ENCODE measurements at places on chromosomes 12 and 14.

DNA sequence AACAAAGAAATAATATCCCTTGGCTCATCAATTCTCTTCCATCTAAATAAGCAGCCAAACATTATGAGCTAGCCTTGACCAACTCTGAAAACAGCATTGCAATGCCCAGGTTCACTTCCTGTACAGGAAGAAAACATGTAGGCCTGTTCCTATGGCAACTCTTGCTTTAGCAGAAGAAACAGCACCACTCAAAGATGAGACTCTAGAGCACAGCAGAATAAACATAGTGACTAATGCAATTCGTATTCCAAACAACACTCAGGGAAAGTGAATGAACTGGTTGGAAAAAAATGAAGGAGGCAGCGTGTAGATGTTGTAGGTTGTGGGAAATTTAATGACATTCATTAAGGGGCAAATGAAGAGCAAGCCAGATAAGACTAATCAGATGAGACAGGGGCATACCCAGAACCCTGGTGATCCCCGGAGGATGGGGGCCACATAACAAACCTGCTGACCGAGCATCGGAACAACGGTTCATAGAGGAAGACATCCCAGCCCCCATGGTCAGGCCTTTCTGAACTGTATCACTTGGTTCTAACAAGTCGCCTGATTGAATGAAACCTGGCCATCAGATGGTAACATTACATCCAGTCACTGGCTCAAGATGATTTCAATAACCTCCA, 9.0 kb downstream of the ARHGDIB start:
- DNase-seq, result no peak

GRCh38 chr14:42565556-42565955, 958.9 kb downstream of the LRFN5 start:
- no peak for DNase-seq

DNA sequence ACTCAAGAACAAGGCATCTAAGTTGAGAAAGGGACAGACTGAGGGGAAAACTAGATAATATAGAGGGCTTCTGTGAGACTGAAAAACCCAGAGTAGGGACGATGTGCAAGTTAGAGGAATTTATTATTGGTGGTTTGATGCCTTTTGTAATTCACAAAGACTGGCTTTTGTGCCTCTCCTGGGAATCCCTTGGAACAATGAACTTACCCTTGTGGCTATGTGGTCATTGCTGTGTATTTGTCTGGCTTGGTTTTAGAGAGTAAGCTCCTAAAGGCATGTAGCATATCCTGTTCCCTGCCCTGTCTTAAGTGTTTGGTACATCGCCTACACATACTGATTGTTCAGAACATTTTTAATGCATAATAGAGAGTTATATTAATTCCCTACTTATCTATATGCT, 26.6 kb downstream of the DCN start:
- no peak for DNase-seq

DNA sequence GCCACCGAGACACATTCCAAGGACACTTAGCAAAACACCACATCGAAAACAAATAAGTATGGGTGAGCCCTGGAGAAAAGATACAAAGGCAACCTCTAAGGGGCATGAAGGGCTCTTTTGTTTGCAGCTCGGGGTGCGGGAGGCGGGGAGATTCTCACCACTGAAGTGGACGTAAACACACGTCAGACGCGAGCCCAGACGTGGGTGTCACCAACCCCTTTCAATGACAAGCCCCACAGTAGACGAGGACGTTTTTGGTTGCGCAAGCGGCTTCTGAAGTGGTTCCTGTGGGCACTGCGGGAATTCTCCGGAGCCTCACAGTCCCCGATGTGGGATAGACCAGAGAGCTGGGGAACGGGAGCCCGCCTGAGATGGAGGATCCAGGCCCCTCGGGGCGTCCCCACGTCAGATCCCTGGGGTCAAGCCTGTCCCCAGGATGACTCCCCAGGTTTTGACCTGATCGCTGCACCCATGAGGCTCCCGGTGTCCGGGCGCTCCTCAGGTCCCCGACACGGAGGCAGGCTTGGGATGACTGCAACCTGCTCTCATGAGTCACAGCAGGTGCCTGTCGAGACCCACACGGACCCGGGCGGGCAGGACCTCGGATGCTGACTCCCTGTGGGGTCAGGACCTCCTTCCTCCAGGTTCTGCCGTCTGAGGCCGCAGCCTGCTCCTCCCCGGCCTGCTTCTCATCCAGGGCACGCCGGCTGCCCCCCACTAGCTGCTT, 20.3 kb upstream of the ADGRD1 start:
- no peak for DNase-seq

DNA sequence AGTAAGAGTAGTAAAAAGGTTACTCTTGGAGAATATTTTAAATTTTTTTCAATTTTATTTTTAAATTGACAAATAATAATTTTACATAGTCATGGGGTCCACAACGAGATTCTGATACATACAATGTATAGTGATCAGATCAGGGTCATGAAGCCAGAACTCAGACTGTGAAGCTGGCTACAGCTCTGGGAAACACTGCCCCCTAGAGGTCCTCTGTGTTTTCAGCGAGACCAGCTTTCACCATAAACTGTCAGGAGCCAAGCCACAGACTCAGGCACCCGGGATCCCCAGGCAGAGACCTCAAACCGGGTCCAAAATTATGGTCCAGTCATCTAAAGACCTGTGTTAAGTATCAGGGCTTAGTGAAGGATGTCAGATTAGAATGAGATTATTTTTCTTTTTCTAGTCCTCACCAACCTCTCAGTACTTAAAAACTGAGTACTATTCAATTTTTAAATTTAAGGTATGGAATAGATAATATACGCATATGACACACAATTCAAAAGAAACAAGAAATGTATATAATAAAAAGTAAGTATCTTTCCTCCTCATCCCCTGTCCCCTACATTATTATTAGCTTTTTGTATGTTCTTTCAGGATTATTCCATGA, 397.1 kb downstream of the MDGA2 start:
- peak; percentile 66 for DNase-seq

DNA sequence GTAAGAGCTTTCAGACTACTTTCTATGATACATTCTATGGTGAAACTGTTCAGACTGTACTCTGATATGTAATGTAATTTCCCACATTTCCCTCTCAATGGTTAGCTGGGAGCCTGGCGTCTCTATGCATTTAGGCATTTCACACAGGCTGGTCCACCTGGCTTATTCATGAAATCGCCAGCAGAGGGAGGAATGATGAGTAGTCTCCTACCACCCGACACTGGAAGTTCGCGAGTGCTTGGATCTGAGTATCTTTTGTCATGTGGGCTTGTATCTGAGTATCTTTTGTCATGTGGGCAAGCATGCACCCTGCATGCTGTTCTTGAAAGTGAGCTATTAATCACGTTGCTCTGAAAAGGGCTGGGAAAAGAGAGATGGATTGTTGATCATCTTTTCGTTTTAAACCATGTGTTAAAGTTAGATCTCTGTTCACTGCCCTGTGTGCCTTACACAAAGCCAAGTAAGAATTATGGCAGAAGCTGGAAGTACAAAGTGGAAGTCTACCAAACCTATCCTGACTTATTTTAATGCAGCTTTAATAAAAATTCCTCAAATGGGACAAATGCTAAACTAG, 235.0 kb downstream of the ATP23 start:
- DNase-seq, result peak; percentile 11

GRCh38 chr14:21454843-21455544, 929 bp downstream of the CHD8 start:
- peak; percentile 7 for DNase-seq

GRCh38 chr14:38158468-38158867, 49.2 kb upstream of the SSTR1 start:
- DNase-seq, result no peak

GRCh38 chr14:53515276-53515675, 362.2 kb upstream of the DDHD1 start:
- DNase-seq, result no peak

GRCh38 chr12:66367015-66367667, 64.8 kb downstream of the HELB start:
- no peak for DNase-seq

DNA sequence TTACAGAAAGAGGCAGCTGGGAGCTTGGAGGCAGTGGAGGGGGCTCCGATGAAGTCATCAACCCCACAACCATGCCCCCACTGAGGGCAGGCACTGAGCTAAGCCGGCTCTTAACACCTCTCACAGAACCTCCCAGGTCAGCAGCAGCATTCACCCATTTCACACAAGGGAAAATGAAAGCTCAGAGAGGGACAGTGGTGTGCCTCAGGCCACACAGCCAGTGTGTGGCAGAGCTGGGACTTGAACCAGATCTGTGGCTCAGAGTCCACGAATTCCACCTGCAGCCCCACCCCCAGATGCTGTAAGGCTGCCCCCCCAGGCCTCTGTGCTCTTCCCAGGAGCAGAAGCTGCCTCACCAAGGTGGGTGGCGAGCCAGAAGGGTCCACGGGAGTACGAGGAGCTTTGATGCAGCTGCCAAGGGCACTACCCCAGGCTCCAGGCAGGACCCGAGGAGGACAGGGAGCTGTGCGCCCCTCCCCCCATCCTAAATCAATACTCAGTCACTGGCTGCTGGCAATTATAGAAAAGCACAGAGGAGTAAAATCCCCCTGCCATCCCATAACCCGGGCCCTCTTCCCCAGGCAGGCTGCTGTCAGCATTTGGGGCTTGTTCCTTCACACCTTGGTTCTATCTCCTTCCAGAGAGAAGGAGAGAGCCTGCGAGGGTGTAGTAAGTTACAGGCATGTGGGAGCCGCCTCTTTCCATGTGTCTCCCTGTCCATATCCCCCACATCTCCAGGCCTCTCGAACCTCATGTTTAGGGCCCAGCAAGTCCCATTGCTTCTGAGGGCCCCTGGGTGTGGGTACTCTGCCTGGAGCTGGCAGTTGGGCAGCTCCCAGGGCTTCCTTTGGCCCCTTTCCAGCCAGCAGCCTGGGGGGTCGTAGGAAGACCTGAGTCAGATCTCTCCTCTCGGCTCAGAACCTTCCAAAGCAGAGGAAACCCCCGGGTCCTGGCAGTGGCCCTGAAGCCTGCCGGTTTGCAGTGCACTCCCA, 47.6 kb downstream of the FAM222A start:
- no peak for DNase-seq

- no peak for DNase-seq
Measured at GRCh38 chr12:17197971-17198370, 592.0 kb upstream of the LMO3 start.

GRCh38 chr12:15131431-15131830, 89.8 kb downstream of the RERG start:
- DNase-seq, result no peak

GRCh38 chr12:32462908-32463307, 63.5 kb downstream of the FGD4 start:
- no peak for DNase-seq

DNA sequence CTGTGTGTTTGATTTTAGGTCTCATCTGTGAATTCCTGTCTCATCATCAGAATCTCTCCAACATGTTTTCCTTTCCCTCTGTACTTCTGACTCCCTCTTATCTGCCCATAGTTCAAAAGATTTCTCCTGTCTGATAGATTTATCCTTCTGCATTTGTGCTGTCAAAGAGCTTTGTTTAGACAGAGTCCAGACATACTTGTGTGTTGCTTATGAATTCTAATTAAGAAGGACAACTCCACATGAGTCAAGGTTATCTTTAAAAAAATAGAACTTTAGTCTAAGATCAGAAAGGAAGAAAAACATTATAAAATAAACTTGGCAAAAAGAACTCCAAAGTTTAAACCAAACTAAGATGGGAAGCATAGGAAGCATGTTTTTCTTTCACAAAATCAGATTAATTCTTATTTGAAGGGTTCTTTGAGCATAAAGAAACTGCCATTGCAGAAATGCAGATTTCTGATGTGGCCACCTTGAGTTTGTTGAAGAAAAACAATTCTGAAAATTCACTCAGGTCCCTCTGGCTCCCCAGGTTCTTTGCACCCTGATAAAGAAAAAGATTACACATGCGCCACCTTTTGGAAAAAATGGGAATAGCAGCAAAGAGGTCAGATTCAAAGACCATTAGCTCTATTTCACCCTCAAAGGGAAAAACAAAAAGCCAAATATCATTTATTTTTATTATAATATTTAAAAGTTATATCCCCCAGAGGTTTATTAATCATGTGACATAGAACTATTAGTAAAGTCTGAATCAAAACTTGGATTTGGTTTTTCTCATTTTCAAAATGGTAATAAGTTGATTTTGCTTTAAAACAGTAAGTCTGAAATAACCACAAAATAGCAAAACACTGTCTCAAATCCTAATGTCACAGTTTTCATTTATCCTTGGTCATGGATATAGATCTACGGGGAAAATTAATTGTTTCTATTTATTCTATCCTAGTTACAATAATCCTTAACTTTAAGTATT, 143.7 kb upstream of the DCN start:
- DNase-seq, result peak; percentile 38

DNA sequence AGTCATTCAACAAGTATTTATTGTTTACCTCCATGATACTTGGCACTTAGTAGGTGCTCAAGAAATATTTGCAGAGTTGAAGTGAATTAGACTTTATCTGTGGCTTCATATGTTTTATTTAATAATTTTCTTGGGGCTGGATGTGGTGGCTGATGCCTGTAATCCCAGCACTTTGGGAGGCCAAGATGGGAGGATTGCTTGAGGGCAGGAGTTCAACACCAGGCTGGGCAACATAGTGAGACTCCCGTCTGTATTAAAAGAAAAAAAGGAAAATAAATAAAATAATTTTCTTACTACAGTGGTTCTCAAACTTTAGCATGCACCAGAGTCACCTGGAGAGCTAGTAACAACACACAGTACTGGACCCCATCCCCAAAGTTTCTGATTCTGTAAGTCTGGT, 905 bp downstream of the ADCK1 start:
- DNase-seq, result no peak

DNA sequence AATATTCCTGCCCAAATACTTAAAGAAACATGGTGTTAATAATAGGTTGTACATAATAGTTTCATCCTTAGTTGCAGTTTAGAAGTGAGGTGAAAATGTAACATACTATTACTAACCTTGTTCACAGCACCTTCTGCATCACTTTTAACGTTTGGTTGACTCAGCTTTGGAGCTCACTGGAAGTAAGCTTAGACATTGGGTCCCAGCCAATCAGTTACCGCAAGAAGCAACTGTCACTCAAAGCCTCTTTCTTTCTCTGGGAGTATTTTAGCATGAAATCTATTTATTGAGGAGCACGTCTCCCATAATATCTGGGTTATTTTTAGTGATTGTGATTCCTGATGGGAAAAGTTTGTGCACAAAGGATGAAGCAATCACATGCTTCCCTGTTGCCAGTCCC, 472.6 kb downstream of the SNAPC1 start:
- no peak for DNase-seq

- no peak for DNase-seq
Measured at GRCh38 chr12:2411616-2412304, 359.0 kb downstream of the CACNA1C start.

GRCh38 chr12:106109168-106109910, 29.4 kb downstream of the NUAK1 start:
- DNase-seq, result no peak

DNA sequence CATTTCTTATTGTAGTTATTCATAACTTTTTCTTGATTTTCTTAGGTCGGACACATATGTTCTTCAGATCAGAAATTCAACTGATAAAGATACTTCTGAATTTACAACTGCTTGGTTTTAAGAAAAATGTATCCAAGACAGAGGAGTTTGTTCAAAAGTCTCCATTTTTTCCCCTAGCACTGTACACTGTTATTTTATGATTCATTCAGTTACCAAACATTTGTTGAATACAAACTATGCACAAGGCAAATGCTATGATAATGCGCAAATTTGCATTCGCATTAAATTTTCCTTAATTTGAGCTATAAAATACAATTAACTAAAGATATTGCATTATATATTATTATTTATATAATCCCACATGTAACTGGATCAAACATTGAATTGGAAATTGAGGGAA, 10.1 kb upstream of the PLEKHA5 start:
- DNase-seq, result no peak

- DNase-seq, result peak; percentile 22
Measured at GRCh38 chr14:50944647-50945413, 547 bp upstream of the PYGL start.

GRCh38 chr12:130761537-130762318, 45.6 kb upstream of the RIMBP2 start:
- peak; percentile 59 for DNase-seq
